ENCODE measurements at places on chromosomes 3 and 15.

- no peak for DNase-seq
Observed at GRCh38 chr3:197031315-197032285, 2.0 kb upstream of the MELTF start.

DNA sequence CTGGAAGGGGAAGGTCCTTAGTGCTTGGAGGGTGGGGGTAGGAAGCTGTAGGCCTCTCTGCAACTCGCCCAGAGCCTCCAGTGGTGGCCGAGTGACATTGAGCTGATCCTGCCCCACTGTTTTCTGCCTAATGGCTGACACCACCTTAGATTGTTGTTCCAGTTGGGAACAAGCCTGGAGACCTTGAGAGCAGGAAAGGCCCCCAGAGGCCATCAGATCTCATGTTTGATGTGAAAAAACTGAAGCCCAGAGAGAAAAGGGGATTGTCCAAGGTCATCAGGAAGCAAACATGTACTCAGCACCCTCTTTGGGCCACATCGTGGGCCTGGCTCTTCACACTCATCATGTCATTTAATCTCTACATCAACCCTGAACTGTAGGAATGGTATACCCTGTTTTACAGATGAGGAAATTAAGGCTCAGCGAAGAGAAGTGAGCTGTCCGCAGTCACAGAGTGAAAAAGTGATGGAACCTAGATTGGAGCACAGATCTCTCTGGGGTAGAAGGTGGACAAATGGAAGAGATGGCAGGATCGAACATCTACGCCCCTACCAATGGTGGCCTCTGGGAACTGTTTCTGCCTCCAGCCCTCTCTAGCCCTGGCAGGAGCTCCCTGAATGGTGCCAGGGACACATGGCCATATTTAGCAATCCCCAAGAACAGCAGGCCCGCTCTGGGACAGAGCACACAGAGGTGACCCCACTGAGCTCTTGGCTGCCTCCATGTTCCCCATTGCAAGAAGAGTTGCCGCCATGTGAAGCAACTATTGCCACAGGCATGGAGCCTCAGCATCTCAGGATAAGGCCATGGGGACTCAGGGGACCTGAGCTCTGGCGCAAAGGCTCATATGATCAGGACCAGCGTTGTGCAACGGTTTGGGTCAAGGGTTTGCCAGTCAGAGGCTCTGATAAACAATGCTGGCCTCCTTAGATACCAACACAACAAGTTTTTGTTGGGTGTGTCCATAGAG, 31.6 kb upstream of the TSEN2 start:
- no peak for DNase-seq

DNA sequence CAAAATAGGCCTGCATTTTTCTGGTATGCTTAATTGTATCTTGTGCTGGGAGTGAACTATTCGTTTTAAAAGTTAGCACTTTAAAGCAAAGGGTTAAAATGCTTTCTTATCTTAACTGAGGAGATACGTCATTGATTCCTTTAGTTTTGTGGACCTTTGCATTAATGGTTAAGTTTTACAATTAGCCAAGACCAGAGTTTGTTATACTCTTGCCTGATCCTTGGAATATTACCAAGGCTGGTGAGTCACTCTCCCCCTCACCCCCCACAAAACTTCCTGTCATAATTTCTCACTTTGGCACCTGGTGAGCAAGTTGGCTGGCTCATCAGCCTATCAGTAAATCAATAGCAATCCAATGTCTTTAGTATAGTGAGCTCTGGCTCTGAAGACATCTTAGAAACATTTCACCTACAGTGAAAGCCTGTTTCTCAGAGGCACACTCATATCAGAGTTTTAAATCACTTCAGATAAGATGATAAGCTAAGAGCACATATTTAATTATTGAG, 26.7 kb downstream of the SLC2A2 start:
- no peak for DNase-seq

- no peak for DNase-seq
Observed at GRCh38 chr3:138408751-138409570, 25.5 kb upstream of the ESYT3 start.

DNA sequence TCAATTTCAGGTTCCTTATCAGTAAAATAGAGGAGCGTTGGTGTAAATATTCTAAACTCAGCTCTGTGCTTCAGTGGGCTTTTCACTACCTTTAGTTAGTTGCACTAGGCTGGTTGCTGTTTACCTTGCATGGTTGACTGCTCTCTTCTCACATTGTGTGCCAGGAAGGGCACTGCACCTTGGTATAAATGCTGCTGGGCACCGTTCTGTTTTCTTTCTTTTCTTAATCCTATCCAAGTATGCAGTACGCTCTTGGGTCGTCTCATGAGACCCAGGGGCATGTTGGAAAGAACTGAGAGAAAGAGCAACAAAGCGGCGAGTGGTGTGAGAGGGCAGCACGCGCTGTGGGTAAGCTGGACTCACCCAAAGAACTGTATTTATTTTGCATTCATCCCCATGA, 22.4 kb downstream of the KCNMB2 start:
- DNase-seq, result no peak

GRCh38 chr15:101647251-101647650, 4.9 kb downstream of the TM2D3 start:
- no peak for DNase-seq

GRCh38 chr15:30974112-30974511, 17.3 kb downstream of the MTMR10 start:
- DNase-seq, result no peak

GRCh38 chr15:56757875-56758274, 24.6 kb upstream of the ZNF280D start:
- no peak for DNase-seq

GRCh38 chr15:70308011-70308734, 210.5 kb upstream of the TLE3 start:
- DNase-seq, result no peak

- DNase-seq, result no peak
Observed at GRCh38 chr15:36254426-36254825, 325.0 kb upstream of the CDIN1 start.

DNA sequence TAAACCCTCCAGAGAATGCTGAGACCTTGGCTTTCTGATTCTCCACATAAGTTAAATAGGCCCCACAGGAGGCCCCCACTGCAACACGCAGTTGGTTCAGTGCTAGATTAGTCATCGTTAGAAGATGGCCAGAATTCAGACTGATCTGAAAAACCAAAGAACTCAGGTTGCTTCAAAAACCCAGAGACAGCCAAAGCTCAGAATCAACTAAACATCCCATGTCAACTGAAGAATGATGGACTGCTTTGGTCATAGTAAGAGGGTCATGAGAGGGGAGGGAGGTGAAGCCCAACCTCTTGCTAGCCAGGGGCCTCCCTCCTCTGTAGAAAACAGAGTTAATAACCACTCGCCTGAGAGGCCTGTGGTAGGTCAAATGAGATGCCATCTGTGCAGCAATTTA, 93.1 kb downstream of the AKAP13 start:
- DNase-seq, result no peak

GRCh38 chr3:106981392-106981791, 395.8 kb upstream of the CCDC54 start:
- no peak for DNase-seq

Measured in activated T-helper 9 cell treated with anti-CD3 and anti-CD28 coated beads, Interleukin-2, amount 50 U/mL, for 16 hours (primary cell).